Naive B cell (primary cell): ENCODE measurements at places on chromosomes 3 and 15.

DNA sequence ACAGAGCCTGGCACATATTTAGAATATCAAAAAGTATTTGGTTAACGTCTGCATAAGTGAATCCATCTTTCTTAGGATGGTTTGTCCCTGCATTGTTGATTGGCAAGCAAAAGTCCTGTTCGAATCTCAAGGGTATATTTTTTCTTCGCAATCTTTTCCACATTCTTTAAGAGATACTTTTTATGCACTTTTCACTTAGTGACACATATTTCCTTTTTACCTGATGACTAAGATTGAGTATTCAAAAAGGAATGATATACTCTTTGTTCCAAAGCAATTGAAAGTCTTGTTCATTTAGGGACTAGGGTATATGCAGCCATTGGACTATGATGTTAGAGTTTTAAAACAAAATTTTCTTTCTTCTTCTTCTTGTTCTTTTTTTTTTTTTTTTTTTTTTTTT lies 349.9 kb downstream of the NLGN1 start:
- no peak for DNase-seq

DNA sequence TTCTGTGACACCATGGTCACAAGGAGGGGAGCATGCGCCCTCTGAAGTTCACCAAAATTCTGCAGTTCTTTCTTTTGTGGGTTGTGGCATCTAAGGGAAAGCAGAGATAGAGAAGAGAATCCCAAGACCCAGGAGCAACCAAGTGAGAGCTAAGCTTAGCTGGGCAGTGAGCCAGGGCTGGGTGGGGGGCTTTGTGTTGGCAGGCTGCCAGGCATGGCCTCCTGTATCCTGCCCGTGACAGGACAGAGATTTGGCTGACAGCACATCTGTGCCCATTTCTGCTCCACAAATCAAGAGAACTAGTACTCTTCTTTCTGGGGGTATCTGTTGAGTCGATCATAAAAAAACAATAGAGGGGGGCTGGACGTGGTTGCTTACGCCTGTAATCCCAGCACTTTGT lies 66.2 kb downstream of the NMNAT3 start:
- DNase-seq, result no peak

- no peak for DNase-seq
Measured at GRCh38 chr3:30289324-30289723, 317.1 kb upstream of the TGFBR2 start.

GRCh38 chr3:79906106-79906505 lies 138.3 kb upstream of the ROBO1 start:
- no peak for DNase-seq

- no peak for DNase-seq
Measured at GRCh38 chr3:42497009-42497731, 5.3 kb upstream of the VIPR1 start.

DNA sequence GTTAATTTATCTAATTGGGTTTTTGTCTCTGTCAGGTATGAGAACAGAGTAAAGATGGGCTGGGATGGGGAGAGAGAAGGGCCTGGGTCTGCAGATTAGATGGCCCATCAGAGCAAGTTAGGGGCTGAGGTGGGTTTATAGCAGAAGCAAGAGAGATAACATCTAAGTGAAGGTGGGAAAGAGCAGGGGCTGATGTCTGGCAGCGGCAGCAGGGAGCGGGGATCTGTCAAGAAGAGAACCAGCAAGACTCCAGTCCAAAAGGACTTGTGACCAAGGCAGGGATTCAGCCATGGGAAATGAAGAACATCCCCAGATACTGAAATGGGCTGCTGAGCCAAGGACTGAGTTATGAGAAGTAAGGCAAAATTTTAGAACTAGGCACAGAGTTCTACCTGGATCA lies 320.6 kb upstream of the TBL1XR1 start:
- DNase-seq, result no peak

- no peak for DNase-seq
Measured at GRCh38 chr3:99706410-99706809, 68.0 kb downstream of the COL8A1 start.

- DNase-seq, result no peak
Measured at GRCh38 chr3:125403789-125404188, 28.7 kb upstream of the ZNF148 start.

DNA sequence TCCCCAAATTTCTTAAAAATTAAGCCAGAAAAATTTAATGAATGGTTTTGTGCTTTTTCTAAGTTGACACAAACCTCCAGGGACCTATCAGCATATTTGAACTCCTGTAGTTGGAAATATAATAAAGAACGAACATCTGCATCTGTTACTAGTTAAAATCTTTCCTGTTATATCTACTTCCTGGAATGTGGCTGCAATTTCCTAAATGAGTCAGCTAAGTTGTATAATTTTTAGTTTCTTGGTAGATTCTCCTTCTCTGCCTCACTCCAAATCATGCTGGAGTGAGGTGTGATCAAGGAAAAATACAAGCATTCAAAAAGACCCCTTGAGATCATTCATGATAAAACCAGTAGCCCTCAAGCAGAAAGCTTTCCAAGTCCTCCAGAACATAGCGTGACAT lies 106.2 kb upstream of the MCTP2 start:
- no peak for DNase-seq

DNA sequence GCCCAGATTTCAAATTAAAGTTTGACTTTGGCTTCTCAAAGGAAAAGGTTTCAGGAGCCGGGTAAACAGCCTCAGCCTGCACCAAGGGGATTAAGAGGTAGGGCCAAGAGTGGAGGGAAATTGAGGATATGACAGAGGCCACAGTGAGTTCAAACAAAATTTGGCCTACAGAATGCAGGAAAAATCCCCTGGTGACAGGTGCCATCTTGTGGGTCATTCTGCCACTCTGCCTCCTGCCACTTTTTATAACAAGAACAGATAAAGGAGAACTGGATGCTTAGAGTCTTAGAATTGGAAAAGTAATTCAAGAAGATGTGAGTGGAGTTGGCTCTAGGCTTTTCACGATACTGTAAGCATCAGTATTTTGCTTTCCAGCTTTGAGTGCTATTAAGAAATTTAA lies 253.2 kb downstream of the NR2F2 start:
- no peak for DNase-seq

DNA sequence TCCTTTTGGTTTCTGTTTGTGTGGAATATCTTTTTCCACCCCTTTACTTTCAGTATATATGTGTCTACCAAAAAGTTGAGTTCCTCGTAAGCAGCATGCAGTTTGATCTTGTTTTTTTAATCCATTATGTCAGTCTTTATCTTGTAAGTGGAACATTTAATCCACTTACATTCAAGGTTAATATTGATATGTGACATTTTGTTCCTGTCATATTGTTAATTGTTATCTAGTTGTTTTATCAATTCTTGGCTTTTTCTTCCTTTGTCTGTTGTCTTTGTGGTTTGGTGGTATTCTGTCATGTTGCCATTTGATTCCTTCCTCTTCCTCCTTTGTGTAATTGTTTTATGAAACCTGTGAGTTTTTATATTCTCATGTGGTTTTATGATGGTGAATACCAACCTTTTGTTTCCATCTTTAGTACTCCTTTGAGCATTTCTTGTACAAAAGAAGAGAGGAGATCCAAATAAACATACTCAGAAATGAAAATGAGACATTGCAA lies 43.4 kb upstream of the XCR1 start:
- DNase-seq, result no peak

DNA sequence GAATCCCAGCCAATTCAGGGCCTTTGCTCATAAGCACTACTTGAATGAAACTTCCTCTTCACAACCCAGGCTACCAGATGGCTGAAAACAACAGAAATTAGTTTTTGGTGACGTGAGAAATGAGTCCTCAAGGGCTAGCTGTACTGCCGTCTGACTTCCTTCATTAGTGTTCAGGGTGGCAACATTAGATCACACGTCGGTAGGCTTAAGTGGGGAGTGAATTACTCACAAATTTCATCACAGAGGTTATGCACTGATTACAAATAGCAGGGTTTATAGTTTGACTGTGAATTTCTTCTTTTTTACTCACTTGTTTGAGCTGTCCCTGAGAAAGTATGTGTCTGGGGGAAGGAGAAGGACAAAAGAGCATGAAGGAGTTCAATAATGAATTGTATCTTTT lies 397.2 kb downstream of the GAP43 start:
- no peak for DNase-seq
